ENCODE measurements at places on chromosomes 13 and 19.
A peak's percentile ranks its signal among the peaks of the same experiment; 100 is the strongest.

DNA sequence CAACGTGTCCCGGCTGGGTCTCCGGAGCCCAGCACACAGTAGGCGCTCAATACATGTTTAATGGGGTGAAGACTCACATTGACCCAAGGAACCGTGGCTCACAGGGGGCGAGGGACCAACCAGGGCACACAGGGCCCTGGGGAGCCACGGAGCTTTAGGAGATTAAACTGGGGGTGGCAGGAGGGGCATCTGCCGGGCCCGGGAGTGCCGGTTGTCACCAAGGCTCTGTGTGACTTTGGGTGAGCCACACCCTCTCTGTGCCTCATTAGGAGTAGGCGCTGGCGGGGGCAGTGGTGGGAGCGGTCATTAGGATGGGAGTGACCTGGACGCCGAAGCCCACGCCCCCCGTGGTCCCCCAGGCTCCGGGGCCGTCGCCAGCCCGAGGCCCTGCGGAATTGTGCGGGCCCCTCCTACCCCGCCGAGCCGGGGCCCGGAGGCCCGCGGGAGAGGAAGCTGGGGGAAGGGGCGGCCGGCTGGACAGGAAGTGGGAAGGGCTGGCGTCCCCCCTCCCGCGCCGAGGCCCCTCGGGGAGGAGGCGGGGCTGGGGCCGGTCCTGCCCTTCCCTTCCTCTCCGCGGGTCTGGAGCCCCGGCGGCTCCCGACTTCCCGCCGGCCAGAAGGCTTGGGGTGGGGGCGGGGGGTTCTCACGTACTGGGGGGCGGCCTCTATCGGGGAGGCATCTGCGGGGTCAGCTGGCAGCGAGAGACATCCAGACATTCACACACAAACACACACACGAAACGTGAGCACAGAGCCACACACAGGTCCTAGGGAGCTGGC is 1.8 kb upstream of the SSBP4 start:
- peaks cover 22% of the 10 kb centered on the region for H3K4me1 ChIP-seq
- peak overlapping the region; percentile 92 for H3K27ac ChIP-seq
- peaks cover 11% of the 10 kb centered on the region for H3K27me3 ChIP-seq
- DNase-seq = peak; percentile 84
- H3K36me3 ChIP-seq = no peaks in the 10 kb centered on the region

- DNase-seq = no peak
- H3K4me3 ChIP-seq = no peak overlapping the region
- no peaks in the 10 kb centered on the region for H3K36me3 ChIP-seq
- no peak overlapping the region for H3K27ac ChIP-seq
- peaks cover 8% of the 10 kb centered on the region for H3K4me1 ChIP-seq
These were observed 14.3 kb downstream of the PTH2 start for GRCh38 chr19:49408816-49409440.

GRCh38 chr13:92136449-92137155 is 738.2 kb downstream of the GPC5 start:
- H3K27me3 ChIP-seq = no peaks in the 10 kb centered on the region
- DNase-seq = no peak
- H3K4me3 ChIP-seq = no peak overlapping the region

DNA sequence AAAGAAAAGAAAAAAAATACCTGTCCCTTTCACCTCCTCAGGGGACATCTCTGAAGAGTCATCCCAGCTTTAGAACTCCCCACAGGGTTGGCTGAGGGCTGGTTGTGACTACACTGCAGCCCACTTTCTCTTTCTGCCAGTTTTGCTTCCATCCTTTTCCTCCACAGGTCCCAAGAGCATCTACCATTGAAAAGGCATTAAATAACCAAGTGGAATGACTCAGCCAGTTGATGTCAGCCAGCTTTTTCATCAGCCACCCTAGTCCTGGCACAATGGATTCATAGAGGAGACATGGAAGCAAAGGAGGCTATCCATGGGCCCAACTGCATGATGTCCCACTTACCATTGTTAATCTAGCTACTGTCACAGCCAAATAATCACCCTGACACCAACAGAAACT is 9.2 kb upstream of the RCBTB1 start:
- no peak overlapping the region for H3K4me3 ChIP-seq
- no peaks in the 10 kb centered on the region for H3K36me3 ChIP-seq
- H3K27me3 ChIP-seq = no peaks in the 10 kb centered on the region

- H3K36me3 ChIP-seq = peaks cover 5% of the 10 kb centered on the region
- peaks cover 12% of the 10 kb centered on the region for H3K4me1 ChIP-seq
- no peaks in the 10 kb centered on the region for H3K27me3 ChIP-seq
- no peak overlapping the region for H3K27ac ChIP-seq
- H3K4me3 ChIP-seq = no peak overlapping the region
- no peak for DNase-seq
These were observed 11.4 kb downstream of the PCCA start for GRCh38 chr13:100100115-100100879.

DNA sequence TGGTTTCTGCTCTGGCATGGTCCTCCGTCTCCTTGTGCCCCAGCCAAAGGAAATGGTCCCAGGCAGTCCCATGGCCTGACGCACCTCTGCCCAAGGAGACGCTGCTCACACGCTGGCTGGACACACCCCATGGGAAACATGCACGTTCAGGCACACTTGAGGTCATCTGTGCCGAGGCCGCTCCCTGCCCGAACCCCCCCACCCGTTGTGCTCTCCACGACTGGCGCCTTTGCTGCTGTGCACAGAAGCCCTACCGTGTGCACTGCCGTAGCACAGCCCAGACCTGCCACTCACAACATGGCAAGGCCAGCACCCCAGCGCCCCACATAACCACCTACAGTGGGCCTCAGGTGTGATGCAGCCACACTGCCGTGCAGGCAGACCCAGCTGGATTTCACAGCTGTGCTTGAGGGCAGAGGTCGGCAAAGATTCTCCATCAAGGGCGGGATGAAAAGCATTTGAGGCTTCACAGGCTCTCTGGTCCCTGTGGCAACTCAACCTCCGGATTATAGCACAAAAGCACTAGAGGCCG is 65.7 kb downstream of the SPACA7 start:
- peaks cover 17% of the 10 kb centered on the region for H3K36me3 ChIP-seq
- H3K27me3 ChIP-seq = peaks cover 4% of the 10 kb centered on the region
- no peak for DNase-seq
- peaks cover 12% of the 10 kb centered on the region for H3K4me1 ChIP-seq
- H3K4me3 ChIP-seq = no peak overlapping the region

- H3K4me3 ChIP-seq = no peak overlapping the region
- peak overlapping the region; percentile 43 for H3K27ac ChIP-seq
- H3K4me1 ChIP-seq = peaks cover 12% of the 10 kb centered on the region
- H3K36me3 ChIP-seq = no peaks in the 10 kb centered on the region
These were observed 17.9 kb upstream of the TINCR start for GRCh38 chr19:5585461-5586299.

DNA sequence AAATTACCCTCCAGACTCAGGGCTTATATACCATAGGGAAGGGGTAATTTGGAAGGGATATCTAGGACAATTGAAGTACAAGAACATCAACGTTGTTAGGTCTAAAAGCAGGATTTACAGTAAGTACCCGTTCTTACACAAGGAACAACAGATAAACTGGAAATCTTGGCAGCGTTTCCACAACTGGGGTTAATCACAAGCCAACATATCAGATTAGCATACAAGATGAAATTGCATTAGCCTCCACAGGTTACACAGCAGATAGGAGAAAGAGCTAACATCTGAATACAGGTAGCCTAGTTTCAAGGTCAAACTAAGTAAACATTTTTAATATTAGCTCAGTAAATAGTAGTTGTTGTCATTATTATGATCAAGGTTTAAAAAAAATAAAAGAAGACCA is 1214.0 kb upstream of the PCDH20 start:
- DNase-seq = no peak
- H3K4me3 ChIP-seq = no peak overlapping the region
- no peaks in the 10 kb centered on the region for H3K36me3 ChIP-seq
- H3K27ac ChIP-seq = no peak overlapping the region
- peaks cover 2% of the 10 kb centered on the region for H3K4me1 ChIP-seq
- no peaks in the 10 kb centered on the region for H3K27me3 ChIP-seq

DNA sequence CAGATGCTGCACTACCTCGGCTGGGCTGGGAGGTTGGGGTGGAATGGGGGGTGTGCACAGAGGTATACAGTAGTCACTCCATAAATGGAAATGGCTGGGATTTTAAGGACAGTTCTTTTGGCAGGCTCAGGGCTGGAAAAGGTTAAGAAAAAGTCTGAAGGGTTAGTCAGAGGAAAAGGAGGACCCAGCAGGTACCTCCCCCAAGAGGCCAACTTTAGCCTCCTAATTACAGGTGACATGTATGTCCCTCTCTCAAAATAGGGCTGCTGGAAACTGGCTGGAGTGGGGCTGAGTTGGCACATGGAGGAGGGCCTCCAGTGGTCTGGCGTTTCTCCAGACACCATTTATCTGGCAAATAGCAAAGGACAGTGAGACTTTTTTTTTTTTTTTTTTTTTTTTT is 994 bp downstream of the CCDC194 start:
- H3K4me1 ChIP-seq = peaks cover 5% of the 10 kb centered on the region
- H3K36me3 ChIP-seq = no peaks in the 10 kb centered on the region

DNA sequence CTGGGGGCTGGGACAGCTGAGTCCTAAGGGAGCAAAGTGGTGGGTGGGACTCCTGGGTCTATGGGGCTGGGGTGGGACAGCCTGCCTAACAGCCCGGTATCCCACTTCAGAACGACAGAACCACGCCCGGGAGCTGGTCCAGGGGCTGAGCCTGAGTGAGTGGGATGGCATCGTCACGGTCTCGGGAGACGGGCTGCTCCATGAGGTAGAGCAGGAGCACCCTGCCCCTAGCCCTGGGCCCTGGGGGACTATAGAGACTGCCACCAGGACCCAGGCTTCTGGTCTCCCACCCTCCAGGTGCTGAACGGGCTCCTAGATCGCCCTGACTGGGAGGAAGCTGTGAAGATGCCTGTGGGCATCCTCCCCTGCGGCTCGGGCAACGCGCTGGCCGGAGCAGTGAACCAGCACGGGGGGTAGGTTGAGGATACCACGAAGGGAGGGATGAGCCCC is 8.6 kb downstream of the SPHK2 start:
- DNase-seq = no peak
- H3K4me1 ChIP-seq = peaks cover 18% of the 10 kb centered on the region
- H3K27me3 ChIP-seq = peaks cover 8% of the 10 kb centered on the region

- H3K36me3 ChIP-seq = no peaks in the 10 kb centered on the region
- DNase-seq = no peak
- H3K27me3 ChIP-seq = no peaks in the 10 kb centered on the region
These were observed 4.3 kb downstream of the RNF113B start for GRCh38 chr13:98172590-98173422.

- H3K4me1 ChIP-seq = peaks cover 10% of the 10 kb centered on the region
- H3K4me3 ChIP-seq = no peak overlapping the region
- no peaks in the 10 kb centered on the region for H3K27me3 ChIP-seq
- H3K27ac ChIP-seq = no peak overlapping the region
These were observed 605.7 kb downstream of the DACH1 start for GRCh38 chr13:71261256-71261655.

GRCh38 chr19:34075661-34076091 is 96.6 kb upstream of the LSM14A start:
- H3K27ac ChIP-seq = no peak overlapping the region
- H3K4me1 ChIP-seq = no peaks in the 10 kb centered on the region
- no peak overlapping the region for H3K4me3 ChIP-seq
- no peaks in the 10 kb centered on the region for H3K27me3 ChIP-seq
- DNase-seq = no peak

GRCh38 chr13:94825507-94825906 is 113.2 kb upstream of the SOX21 start:
- H3K27ac ChIP-seq = no peak overlapping the region
- peaks cover 2% of the 10 kb centered on the region for H3K27me3 ChIP-seq
- no peaks in the 10 kb centered on the region for H3K36me3 ChIP-seq
- DNase-seq = peak; percentile 45
- no peak overlapping the region for H3K4me3 ChIP-seq

DNA sequence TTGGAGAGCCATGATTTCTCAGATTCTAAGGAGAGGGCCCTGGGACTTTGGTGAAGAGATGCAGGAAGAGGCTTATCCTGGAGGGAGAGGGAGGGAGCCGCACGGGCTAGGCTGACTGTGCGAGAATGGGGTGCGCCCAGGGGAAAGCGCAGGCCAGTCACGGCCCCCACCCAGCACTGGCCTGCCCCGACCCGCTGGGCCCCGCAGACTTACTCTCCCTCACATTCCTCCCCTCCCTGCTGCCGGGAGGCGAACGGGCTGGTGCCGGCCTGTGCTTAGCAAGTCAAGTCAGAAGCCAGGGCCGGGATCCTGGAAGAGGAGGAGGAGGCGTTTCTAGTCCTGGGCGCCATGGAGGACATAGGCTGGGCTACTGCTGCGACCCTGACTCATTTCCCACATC is 120.0 kb downstream of the CRYL1 start:
- peaks cover 2% of the 10 kb centered on the region for H3K27me3 ChIP-seq
- H3K27ac ChIP-seq = no peak overlapping the region
- no peaks in the 10 kb centered on the region for H3K36me3 ChIP-seq
- no peak overlapping the region for H3K4me3 ChIP-seq
- peaks cover 4% of the 10 kb centered on the region for H3K4me1 ChIP-seq

DNA sequence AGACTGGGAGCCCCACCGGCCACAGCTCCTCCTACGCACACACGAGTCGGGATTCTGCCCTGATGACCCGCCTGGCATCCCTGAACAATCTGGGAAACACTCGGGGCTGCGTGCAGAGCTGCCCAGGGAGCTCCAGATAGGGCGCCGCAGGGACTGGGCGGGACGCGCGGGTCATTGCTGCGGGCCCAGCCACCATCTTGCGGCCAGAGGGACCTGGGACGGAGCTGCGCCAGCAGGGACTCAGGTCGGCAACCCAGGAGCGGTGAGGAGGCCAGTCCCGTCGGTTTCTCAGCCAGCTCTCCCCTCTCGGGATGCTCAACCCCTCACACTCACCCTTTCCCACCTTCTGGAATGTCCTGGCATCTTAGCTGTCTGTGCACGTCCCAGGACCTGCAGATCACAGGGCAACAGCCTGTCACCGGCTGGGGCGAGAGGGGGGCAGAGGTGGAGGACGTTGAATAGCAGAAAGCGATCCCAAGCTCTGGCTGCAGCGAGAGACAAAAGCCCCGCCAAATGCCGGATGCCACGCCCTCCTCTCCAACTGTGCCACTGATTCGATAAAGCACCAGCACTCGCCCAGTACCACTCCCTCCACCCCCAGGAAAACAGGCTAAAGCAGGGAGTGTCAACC is 20.4 kb upstream of the ZNF91 start:
- H3K27me3 ChIP-seq = peaks cover 10% of the 10 kb centered on the region
- H3K27ac ChIP-seq = peak overlapping the region; percentile 91
- H3K4me1 ChIP-seq = peaks cover 7% of the 10 kb centered on the region
- H3K36me3 ChIP-seq = no peaks in the 10 kb centered on the region
- peak; percentile 84 for DNase-seq

GRCh38 chr13:63409791-63410351 is 1994.2 kb upstream of the PCDH20 start:
- no peak overlapping the region for H3K4me3 ChIP-seq
- no peak for DNase-seq
- no peak overlapping the region for H3K27ac ChIP-seq
- no peaks in the 10 kb centered on the region for H3K27me3 ChIP-seq
- H3K4me1 ChIP-seq = no peaks in the 10 kb centered on the region
- no peaks in the 10 kb centered on the region for H3K36me3 ChIP-seq

- DNase-seq = no peak
- no peak overlapping the region for H3K4me3 ChIP-seq
- peaks cover 9% of the 10 kb centered on the region for H3K27me3 ChIP-seq
- H3K36me3 ChIP-seq = no peaks in the 10 kb centered on the region
- H3K27ac ChIP-seq = no peak overlapping the region
These were observed 7.3 kb upstream of the INAFM1 start for GRCh38 chr19:47267350-47267759.

All from glutamatergic neuron (in vitro differentiated cells).